ENCODE measurements at places on chromosomes 1 and 21.

DNA sequence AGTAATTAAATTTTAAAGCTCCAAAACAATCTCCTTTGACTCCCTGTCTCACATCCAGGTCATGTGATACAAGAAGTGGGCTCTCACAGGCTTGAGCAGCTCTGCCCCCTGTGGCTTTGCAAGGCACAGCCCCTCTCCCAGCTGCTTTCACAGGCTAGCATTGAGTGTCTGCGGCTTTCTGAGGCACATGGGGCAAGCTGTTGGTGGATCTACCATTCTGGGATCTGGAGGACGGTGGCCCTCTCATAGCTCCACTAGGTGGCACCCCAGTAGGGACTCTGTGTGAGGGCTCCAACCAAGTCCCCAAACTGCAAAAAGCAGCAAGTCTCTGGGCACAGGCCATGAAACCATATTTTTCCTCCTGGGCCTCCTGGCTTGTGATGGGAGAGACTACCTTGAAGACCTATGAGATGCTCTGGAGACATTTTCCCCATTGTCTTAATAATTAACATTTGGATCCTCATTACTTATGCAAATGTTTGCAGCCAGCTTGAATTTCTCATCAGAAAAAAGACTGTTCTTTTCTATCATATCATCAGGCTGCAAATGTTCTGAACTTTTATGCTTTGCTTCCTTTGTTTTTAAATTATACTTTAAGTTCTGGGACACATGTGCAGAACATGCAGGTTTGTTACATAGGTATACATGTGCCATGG lies 554.1 kb upstream of the OLFM3 start:
- peak; percentile 52 for DNase-seq

DNA sequence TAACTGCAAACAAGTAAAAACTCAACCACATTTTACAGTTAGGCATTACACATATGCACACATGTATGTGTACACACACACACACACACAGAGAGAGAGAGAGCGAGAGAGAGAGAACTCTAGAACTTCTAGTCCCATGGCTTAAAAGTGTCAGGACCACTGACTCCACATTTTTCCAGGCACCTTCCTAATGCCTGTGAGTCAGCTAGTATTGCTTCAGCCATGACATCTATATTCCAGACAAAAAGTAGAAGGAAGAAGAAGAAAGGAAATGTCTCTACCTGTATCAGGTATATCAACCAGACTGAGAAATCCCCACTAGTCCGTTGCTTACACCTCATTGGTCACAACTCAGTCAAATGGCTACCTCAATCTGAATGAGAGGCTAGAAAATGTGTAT lies 31.9 kb upstream of the TACSTD2 start:
- DNase-seq, result no peak

- peak; percentile 38 for DNase-seq
These were observed 239.2 kb upstream of the RAB4A start for GRCh38 chr1:229031481-229032341.

- DNase-seq, result no peak
These were observed 40.2 kb upstream of the IFFO2 start for GRCh38 chr1:18996548-18997177.

DNA sequence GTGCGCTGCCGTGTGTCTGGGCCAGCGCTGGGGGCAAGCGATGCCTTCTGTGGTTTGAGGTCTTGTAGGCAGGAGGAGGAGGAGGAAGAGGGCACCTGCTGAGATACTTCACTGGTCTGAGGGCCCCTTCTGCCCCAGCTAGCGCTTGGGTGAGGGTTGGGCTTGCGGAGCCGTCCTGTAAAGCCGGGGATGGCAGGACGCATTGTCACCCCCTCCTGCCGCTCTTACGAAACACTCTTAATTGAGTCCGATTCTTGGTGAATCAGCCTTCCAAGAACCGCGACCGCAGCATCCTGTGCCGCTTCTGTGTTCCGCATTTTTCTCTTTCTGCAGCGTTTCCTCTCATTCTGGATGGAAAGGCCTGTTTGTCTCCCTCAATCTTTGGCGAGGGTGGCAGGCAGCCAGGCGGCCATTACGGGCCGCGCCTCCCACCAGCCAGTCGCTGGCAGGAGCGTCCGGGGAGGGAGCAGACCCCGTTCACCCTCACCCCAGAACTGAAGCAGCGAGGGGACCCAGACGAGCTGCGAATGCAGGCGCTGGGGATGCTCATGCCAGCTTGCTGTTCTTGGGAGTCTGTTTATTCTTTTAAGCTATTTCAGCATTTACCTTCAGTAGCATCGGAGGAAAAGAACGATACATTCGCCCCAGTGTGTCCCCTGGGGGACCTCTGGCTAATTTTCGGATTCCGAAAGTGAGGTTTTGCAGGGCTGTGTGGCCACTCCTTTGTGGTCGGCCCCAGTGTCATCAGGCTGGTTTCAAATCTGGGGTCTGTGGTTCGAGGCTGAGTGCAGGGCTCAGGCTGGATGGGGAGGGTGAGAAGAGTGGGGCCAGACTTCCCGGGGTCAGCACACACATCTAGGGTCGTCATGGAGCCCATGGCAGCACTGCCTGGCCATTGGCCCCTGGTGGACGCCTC lies 62.7 kb downstream of the SKI start:
- DNase-seq, result peak; percentile 100

DNA sequence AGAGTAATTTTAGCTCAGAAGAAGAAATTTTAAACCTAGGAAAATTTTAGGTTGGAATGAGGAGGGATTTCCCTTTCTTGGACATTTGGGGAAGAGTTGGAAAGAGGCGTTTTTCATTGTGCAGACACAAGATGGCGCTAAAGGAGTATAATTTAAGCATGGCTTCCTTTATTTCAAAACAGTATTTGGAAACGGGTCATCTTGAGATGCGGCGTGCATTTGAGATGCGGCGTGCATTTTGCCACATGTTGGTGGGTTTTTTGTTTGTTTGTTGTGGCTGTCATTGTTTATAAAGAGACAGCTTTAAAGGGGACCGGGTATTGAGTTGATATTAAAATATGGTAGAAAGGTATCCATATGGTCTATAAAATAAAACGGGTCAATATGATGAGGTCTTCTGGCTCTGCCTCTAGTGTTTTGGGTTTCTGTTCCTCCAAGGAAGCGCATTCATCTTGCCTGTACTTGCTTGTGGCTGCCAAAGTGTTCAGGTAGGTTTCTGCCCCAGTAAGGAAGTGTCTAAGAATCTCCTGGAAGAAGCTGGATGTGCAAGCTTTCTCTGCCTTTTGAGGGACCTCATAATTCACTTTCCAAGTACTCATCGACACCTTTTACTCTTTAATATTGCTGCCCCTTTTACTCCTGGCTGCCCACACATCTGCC lies 210.3 kb downstream of the SLC35F3 start:
- DNase-seq, result peak; percentile 65

DNA sequence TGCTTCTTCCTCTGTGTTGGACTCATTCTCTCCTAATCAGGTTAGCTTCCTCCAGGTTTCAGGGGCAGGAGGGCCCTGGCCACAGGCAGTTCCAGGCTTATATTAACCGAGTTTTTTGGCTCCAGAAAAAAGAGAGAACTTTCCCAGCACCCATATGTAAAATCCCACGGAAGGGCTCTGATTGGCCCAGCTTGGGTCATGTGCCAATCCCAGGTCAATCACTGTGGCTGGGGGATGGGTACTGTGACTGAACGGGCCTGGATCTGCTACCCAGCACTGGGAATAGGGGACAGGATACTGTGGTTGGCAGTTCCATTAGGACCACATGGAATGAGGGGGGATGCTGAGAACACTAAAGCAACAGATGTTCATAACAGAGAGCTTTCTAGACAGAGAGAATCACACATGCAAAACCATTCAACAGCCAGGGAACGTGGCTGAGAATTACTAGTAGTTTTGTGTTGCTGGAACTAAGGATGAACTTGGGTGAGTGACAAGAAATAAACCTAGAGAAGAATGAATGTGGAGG lies 51.1 kb upstream of the NEK2 start:
- no peak for DNase-seq

- no peak for DNase-seq
These were observed 88.0 kb upstream of the IFFO2 start for GRCh38 chr1:19044471-19044870.

DNA sequence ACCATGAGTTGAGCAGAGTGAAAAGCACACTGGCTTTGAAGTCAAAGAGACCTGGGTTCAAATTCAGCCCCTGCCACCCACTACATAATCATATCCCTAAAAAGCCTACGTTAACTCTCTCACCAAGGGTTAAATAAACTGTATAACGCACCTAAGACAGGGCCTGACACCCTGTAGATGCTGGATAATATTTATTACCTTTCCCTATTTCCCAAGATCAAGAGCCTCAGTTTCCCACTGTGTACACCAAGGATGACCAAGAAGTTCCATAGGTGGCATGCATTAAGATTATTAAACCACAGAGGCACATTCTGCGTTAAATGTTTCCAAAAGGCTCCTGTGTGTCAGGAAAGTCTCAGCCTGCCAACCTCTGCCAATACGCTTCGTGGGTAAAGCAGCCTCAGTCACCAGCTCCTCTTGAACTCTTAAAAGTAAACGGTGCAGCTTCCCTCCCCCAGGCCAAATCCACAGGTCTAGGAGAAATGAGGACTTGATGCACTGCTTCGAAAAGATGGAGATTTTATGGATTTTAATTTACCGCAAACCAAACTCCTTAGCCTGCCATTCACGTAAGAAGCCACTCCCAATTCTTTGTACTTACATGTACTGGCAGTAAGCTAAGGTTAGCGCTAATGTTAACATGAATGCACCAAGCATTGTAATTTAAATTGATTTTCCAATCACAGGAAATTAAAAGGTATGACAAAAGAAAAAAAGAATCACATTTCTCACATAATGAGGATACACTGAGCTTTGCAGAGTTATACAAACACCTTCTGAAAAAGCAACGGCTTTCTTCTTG lies 2.6 kb downstream of the USP24 start:
- DNase-seq, result peak; percentile 37

GRCh38 chr1:11768821-11769220 lies 6.8 kb downstream of the C1orf167 start:
- peak; percentile 30 for DNase-seq

GRCh38 chr1:10082785-10083479 lies 50.2 kb downstream of the UBE4B start:
- no peak for DNase-seq

DNA sequence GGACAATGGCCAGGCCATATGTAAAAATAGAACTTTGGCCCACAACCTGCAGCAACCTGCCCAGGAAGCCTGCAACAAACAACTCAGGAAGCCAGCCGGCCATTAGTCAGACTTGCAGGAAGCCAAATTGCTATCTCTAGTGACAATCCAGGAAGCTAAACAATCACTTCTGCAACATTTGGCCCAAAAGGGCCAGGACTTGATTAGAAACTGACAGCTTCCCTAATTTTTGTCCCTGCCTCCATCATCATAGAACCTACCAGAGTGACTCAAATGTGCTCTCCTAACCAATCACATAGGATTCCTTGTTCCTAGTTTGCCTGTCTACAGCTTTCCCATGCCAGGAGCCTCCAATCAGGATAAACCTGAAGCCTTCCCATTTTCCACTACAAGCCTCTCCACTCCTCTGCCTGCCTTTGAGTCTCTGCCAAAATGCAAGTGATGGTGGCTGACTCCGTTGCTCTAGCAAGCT lies 639.3 kb downstream of the PTPRU start:
- DNase-seq, result peak; percentile 2

- DNase-seq, result peak; percentile 89
These were observed 1.2 kb downstream of the MAP3K6 start for GRCh38 chr1:27365372-27366112.

DNA sequence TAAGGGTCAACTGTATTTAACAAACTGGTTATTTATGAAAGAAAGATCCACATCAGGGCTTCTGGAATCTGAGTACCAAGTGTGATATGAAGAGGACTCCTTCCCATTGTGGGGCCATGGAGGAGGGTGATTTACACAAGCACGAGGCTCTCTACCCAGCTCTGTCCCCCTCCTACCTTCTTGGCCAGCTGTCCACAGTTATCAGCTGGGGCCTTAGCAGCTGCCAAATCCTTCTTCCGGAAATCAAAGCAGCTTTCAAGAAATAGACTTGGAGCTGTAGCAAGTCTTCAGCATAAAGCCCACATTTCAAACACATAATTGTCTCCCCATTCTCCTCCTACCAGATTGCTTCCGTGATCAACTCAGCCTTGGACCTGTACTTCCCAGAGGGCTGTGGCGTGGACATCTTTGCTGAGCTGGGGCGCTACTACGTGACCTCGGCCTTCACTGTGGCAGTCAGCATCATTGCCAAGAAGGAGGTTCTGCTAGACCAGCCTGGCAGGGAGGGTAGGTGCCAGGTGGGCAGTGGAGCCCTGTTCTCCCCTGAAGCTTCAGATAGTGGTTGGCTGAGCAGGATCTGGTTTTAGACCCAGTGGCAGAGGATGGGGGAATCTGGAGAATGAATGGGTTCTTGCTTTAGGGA lies 15.5 kb downstream of the AZIN2 start:
- DNase-seq, result no peak

GRCh38 chr1:228786361-228787129 lies 51.3 kb downstream of the RHOU start:
- DNase-seq, result no peak

DNA sequence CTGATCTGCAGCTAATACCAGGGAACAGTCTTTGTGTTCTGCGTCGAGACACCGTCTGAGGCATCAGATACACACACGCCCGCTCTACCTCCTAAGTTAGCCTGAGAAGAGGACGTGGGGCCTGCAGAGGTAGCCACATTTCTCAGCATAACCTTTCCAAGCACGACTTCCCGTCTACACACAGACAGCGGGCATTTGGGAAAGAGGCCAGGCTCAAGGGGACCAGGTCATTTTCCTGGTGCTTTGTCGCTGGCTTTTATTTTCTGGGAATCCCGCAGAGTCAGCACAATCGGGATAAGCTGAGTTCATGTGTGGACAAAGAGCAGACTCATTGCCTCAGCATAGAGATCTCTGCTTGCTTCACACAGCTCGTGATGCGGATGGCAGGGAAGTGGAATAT lies 72.5 kb upstream of the SMYD2 start:
- no peak for DNase-seq

- DNase-seq, result peak; percentile 81
These were observed 18.9 kb downstream of the CAP1 start for GRCh38 chr1:40059338-40059959.

- no peak for DNase-seq
These were observed 24.4 kb downstream of the RGS4 start for GRCh38 chr1:163093579-163093978.

DNA sequence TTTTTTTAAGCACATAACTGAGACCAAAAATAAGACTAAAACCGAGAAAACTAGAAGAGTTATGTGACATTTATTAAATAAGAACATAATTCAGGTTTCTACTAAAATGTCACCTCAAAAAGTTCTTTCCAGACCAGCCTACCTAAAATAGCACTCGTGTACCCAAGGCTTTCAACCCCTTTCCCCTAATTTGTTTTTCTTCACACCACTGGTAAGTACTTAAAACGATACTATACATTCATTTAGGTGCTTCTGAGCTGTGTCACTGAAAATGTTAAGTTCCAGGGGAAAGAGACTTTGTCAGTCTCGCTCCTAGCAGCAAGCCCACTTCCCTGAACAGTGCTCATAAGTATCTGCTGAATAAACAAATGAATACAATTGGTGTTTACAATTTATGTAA lies 6.8 kb downstream of the RRAGC start:
- DNase-seq, result no peak

GRCh38 chr1:215082532-215083382 lies at the start of gene KCNK2:
Gene KCNK2 (plus strand): TSS chr1:215082737. CDS start chr1:215083386, 649 bp downstream.
- DNase-seq, result no peak

DNA sequence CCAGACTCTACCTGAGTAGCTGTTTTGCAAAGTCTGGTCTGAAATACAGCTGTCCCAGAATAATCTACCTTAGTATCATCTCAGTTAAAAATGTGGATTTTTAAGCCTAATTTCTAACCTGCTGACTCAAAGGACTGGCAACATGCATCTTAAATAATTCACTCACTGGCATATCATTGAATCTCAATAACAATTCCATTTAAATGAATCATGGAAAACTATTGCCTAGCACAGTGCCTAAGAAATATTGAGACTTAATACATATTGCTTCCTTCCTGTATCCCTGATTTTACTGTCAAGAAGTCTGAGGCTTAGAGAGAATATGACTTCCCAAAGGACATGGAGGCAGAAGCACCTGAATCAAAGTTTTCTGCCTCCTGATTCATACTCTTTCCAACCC lies 3.1 kb downstream of the CCDC190 start:
- DNase-seq, result no peak
